ENCODE measurements at places on chromosomes 11 and 22.
A peak's percentile ranks its signal among the peaks of the same experiment; 100 is the strongest.

- DNase-seq = no peak
Observed at GRCh38 chr11:36462321-36462720, 47.8 kb downstream of the TRAF6 start.

- DNase-seq = no peak
Observed at GRCh38 chr11:95568281-95568680, 221.3 kb downstream of the FAM76B start.

- no peak for DNase-seq
Observed at GRCh38 chr11:102985850-102986249, 30.3 kb upstream of the MMP13 start.

GRCh38 chr11:119025099-119025473 is 5.6 kb downstream of the SLC37A4 start:
- no peak for DNase-seq

GRCh38 chr11:2414616-2415015 is 14.1 kb downstream of the TSSC4 start:
- DNase-seq = no peak

DNA sequence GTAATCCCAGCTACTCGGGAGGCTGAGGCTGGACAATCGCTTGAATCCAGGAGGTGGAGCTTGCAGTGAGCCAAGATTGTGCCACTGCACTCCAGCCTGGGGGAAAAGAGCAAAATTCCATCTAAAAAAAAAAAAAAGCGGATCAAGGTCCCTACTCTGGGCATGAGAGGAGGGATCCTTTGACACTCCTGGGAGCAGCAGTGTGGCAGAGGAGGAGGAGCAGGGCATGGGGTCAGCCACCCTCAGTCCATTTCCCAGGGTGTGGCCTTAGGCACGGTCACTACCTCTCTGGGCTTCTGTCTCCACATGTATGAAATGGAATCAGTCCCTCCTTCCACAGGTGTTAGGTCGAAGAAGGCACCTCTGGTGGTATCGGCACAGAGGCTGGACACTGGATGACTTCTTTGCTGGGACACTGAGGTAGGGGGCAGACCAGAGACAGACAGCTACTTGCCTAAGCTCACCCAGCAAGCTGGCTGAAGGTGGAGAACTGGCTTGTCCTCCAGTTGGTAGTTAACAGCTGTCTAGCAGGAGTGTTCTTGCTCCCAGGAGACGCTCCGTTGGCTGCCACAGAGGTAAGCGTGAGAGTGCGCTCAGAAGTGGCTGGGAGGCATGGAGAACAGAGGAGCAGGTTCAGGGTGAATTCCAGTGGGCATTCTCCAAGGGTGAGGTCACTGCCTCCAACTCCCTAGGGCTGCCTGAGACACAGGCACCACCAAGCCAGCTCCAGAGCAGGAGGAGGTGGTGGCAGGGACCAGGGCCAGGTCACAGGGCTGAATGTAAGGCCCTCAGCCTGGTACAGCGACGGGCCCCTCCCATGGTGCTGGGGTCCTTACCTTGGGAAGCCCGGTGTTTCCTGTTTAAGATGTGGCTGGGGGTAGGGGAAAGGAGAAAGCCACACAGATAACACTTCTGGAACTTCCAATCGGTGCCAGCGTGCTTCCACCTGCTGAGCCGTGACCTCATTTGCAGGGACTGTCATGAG is 19.5 kb downstream of the TXN2 start:
- DNase-seq = peak; percentile 60

- no peak for DNase-seq
Observed at GRCh38 chr11:80700386-80700785, 1259.6 kb upstream of the TENM4 start.

GRCh38 chr11:36258730-36259360 is 30.4 kb downstream of the COMMD9 start:
- DNase-seq = peak; percentile 59

DNA sequence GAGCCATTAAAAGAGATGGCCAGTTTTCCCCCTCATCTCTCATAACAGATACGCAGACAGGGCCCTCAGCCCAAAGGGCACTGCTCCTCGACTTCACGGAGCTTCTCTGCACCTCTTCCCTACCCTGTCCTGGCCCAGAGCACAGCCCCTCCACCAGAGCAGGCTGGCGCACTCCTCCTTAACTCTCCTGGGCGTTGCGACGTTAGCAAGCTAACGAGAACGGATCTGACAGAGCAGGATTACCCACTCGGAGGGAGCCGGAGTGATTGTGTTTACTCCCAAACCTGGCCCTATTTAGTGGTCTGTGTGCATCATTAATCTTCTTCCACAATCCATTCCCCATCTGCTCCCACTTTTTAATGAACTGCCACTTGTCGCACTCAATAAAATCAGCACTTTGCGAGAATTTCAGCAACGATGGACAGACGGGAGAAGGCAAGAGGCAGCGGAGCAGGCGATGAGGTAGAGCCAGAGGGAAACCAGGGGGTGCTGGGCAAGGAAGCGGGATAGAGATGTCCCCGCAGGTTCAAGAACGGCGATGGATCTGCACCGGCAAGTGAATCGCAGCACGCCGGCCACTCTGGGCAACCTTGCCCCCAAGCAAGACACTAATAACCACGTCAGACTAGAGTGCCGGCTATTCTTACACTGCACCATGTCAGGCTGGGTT is 159.4 kb downstream of the BUD13 start:
- no peak for DNase-seq

DNA sequence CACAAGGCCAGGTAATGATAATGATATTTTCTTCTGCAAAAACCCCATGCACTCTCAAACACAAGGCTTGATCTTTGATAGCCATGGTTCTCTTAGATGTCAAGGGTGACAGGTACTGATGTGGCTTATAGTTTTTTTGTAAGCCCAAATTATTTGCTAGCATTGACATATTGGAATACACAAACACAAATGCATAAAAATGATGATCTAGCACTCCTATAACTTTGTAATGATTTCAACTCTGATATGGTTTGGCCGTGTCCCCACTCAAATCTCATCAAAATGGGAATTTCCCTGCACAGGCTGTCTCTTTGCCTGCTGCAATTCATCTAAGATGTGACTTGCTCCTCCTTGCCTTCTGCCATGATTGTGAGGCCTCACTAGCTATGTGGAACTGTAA is 572.5 kb upstream of the CCDC90B start:
- DNase-seq = no peak

- no peak for DNase-seq
Observed at GRCh38 chr11:14522801-14523200, 2.6 kb upstream of the PSMA1 start.

GRCh38 chr11:116871248-116871647 is 33.8 kb upstream of the APOA1 start:
- DNase-seq = no peak

- DNase-seq = no peak
Observed at GRCh38 chr22:23969071-23969470, 2.4 kb downstream of the DDTL start.

- DNase-seq = no peak
Observed at GRCh38 chr11:68936358-68936636, 32.6 kb downstream of the IGHMBP2 start.

DNA sequence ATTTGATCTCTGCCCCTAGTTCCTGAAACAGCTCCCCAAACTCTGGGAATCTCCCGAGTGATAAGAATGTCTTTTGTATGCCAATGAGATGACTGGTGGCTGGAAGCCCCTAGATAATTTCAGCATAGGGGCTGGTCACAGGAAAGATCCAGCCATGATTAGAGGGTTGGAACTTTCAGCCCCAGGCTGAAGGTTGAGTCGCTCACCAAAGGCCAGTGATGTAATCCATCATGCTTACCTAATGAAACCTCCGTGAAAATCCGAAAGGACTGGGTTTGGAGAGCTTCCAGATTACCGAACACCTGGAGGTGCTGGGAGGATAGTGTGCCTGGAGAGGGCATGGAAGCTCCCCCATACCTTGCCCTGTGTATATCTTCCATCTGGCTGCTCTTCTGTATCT is 26.0 kb downstream of the LRRC32 start:
- no peak for DNase-seq

- DNase-seq = no peak
Observed at GRCh38 chr11:75536786-75537641, 11.3 kb upstream of the GDPD5 start.

DNA sequence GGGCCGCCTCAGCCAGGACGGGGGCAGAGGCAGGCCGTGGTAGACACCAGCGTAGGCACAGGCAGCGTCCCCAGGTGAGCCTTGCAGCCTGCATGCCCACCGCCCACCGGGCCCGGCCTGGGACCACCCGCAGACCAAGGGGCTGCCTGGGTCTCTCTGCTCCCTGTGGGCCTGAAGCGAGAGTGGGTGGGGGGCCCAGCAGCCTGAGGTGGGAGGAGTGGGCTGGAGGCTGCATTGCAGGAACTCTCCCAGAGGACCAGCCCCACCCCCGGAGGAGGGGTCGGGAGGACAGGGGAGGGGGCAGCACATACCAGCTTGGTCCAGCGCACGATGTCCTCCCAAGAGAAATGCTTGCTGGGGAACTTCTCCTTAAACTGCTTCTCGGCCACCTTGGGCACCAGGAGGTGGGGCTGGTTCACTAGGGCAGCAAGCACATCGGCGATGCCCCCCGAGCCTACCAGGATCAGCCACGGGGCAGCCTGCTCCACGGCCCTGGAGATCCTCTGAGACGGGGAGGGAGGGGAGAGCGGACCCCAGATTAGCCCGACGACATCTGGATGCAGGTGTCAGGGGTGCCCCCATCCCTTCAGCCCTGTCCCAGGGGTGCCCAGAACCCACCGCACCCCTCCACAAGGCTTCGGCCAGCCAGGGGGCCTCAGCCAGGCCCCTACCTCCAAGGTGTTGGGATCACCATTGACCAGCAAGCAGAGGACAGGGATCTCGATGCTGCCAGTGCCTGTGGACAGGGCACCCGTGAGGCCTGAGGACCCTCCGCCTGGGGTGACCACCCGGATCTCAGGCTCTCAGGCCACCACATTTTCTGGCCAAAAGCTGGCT is 17.5 kb downstream of the TSSC4 start:
- no peak for DNase-seq

DNA sequence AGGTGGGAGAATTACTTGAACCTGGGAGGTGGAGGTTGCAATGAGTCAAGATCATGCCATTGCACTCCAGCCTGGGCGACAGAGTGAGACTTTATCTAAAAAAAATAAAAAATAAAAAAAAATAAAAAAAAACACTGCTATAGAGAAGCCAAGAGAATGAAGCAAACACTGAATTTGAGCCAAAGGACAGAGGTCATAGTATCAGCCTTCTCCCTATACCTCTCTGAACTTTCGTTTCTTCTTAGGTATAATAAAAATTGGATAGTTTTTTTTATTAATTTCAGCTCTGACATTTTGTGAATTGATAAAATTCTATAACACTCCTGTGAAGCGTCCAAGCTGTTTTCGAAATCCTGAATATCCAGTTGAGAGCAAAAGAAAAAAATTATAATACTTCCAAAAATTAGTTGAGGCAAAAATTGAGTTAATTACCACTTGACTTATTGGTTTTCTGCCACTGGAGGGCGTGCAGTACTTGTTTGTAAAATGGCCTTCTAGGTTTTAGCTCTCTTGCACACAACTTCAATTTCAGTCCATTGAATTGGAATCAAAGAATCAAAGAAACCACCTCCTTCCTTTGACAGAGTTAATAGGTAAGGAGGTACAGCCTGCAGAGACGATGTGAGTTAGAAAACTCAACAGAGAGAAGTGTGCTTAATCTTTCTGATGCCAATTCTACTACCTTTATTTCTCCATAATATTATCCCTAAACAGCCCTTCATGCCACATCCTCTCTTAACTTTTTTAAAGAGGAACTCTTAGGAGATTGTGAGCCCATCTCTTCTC is 143.2 kb downstream of the BBOX1 start:
- DNase-seq = peak; percentile 37

GRCh38 chr11:28245131-28245530 is 136.9 kb downstream of the METTL15 start:
- no peak for DNase-seq

DNA sequence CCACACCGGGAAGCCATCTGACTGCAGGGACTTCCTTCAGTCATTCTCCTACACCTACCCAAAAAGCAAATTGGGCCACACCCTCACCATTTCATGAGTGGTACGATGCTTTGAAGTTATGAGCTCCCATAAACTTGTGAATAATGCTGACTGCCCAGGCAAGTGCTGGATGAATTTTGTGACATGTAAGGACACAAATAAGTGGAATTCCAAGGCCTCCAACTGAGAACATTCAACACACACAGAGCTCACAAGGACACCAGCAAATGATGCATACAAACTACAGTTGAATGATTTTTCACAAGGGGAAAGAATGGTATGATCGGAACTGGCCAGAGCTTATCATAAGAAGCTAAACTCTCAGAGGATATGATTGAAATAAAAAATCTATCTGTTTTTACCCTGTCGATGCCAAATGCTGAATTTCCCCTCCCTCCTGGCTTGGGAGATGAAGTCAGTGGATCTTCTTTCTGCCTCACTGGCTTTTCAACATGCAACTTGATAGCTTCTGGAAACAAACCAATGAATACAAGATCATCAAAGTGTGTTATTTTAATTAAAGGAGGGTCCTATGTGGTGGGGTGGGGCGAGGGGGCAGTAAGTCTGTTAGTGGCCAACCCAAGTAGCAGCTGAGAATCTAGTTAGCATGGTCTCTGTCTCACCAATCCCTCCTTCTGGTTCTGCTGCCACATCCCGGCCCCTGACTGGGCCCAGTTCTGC is 123.8 kb downstream of the WT1 start:
- no peak for DNase-seq

GRCh38 chr11:47932544-47932943 is 47.8 kb upstream of the PTPRJ start:
- no peak for DNase-seq

- DNase-seq = peak; percentile 61
Observed at GRCh38 chr11:45371251-45372115, 85.3 kb upstream of the SYT13 start.

DNA sequence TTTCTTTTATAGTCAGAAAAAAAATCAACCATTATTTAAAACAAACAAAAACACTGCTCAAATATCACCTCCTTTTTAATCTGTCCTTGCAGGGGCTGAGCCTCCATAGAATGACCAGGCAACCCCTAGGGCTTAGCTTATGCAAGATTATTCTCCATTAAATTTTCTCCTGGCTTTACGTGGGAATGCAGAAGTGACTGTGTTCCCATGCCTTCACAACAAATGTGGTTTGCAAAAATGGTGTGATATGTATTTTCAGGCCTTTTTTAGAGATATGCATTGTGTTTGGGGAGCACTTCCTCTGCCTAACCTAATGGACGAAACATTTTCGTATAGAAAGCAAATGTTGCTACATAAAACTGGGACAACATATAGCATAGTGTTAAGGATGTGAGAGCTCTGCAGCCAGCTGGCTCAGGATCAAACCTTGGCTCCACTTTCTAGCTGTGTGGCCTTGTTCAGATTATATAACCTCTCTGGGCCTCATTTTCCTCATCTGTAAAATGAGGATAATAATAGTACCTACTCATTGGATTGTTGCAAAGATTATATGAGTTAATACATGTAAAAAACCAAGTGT is 82.6 kb downstream of the PARVA start:
- DNase-seq = no peak

GRCh38 chr11:13076961-13077360 is 67.8 kb downstream of the RASSF10 start:
- no peak for DNase-seq
